Activated CD4-positive, alpha-beta T cell treated with anti-CD3 and anti-CD28 coated beads, Interleukin-2, amount 50 U/mL, for 24 hours (primary cell): ENCODE measurements at places on chromosomes 16 and 17.

DNA sequence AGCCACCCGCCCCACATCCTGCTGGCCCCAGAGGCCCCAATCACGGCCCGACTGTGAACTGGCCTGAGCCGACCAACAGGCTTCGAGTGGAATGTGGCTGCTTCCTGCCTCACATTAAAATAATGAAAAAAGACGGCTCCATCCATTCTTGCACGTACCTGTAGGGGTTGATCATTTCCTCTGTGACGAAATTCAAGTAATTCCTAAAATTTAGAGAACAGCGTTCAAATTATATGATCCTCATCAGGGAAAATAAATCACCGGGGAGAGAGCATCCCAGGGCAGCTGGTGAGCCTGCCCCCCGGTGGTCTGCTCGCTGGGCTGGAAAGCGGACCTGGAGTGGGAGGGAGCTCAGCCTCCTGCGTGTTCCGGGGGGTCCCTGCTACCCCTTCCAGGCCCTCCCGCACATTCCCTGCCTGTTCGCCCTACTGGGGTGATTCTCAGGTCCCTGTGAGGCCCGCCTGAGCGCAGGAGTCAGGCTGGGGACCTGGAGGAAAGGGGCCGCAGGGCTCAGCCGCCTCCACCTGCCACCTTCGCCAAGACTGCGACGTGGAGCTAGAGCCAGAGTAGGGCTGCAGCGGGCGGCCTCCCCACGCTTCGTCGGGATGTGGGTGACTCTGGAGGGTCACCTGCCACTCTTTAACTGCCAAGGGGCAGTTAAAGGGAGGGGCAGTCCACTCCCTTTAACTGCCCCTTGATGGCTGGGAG is 28.9 kb downstream of the SLC7A5 start:
- no peak for DNase-seq

DNA sequence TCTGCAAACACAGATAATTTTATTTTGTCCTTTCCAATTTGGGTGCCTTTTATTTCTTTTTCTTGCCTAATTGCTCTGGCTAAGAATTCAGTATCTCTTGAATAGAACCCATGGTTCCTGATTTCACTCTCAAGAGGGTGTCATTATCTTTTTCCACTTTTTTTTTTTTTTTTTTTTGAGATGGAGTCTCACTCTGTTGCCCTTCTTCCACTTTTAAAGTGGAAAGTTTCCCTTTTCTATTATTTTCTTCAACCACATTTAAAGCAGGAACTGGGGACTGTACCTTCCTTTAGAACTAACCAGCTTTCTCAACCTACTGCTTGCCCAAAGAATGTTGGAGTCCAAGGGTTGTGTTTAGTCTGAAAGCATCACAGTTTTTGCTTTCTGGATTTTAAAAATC is 31.1 kb downstream of the SLFN11 start:
- DNase-seq, result no peak

DNA sequence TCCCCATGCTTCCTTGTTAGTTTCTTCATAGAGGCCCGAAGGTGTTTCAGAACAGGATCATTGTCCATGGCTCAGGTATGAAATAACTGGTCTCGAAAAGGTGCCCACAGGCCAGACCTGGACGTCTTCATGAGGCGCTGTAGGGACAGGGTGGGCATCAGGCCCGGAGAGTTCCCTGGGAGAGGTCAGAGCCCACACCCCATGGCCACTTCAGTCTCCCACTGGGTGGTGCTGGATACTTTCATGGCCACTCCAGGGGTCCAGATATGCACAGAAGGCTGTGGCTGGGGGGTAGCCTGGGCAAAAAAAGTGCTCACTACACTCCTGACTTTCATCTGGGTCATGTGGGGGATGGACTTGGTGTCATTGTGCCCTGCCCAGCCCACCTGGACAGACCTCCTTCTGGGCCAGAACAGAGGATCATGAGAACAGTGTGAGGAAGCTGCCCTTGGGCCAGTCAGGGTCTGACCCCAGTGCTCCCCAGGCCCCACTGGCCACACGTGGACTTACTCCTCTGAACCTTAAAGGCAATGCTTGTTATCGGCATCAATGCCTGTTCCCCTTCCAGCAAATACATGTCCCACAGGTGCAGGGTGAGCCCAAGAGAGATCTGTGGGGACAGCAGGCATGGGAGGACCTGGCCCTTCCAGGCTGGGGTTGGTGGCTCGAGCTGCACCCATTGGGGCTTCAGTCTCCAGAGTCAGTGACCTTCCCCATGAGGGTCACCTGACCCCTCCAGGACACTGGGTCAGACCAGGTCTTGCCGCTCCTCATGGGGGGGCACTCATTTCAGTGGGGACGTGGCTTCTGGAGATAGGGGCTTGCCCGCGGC is 36.9 kb downstream of the LGALS9 start:
- DNase-seq, result no peak

- no peak for DNase-seq
These were observed 478.4 kb downstream of the HS3ST3B1 start for GRCh38 chr17:14779241-14779640.

- no peak for DNase-seq
These were observed 49.6 kb upstream of the PLCG2 start for GRCh38 chr16:81729451-81729850.

DNA sequence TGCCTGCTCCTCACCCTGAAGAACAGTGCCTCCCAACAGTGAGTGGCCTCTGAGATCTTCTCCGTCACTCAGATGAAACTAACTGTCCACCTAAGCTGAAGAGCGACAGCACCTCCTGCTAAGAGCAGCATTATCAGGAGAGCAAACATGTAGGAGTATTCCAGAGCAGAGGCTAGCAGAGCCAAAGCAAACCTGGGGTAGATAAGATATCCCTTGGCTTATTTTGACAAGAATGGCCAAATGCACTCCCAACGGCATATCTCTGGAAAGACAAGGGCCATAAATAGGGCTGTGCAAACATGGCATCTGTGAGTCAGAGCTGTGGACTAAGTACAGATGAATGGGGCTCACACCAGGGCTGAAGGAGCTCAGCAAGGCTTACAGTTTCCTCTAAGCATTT is 96.3 kb downstream of the NDEL1 start:
- DNase-seq, result no peak

- DNase-seq, result no peak
These were observed 10.3 kb downstream of the TOB1 start for GRCh38 chr17:50855708-50856330.

- DNase-seq, result no peak
These were observed 391.2 kb downstream of the MAF start for GRCh38 chr16:79209308-79209707.

DNA sequence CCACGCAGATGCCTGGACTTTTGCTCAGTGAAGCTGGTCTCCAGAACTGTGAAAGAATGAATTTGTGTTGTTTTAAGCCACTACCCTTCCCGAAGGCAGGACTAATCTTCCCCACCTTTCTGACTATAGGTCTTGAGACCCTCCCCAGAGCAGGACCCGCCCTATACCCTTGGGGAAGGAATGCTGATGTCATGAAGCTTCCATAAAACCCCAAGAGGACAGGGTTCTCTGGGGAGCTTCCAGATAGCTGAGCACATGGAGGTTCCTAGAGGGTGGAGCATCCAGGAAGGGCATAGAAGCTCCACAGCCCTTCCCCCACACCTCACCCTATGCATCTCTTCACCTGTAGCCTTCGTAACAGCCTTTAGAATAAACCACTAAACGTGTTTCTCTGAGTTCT is 287.8 kb downstream of the SOX9 start:
- DNase-seq, result no peak

DNA sequence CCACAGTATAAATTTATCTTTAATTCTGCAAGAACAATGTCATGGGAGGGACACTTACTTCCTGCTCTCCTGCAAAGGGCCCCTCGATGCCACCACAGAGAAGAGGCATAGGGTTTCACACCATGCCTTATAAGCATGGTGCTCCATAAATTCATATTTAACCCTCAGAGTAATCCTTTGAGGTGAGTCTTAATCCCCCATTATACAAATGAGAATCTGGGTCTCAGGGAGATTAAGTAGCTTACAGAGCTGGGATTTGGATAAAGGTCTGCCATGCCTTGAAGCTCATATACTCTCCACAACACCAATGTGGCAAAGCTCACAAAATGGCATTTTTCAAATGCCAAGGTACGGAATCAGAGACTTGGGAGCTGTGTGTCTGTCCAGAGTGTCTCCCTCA is 268.5 kb upstream of the CCL2 start:
- DNase-seq, result no peak

DNA sequence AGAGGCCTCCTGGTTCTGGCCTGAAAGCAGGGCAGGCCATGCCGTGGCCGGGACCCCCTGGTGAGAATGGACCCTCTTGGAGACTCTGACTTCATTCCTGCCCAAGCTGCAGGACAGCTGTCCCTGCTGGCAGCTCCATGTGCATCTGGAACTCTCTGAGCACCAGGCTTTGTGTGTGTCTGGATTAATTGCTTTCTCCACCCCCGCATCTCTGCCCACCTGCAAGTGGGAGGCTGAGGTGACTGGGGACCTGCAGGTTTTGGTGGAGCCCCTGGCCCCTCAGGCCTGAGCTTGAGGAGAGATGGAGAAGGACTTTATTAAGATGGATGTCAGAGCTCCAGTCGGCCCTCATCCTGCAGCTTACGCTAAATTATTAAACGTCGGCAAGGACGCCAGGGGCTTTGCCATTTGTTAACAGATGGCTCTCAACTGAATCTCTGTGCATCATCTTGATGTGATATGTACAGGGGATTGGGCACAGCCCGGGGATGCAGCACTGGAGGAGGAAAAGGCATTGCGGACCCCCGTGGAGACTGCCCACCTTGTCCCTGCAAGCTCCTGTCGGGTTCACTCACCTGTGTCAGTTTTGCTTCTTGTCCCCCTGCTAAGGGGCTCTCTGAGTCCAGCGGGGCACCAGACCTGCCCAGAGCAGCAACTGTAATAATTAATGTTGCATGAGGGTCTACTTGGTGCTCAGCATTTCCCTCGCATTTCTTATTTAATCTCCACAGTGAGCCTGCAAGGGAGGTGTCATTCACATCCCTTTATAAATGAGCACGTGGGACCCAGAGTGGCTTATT is 154.1 kb upstream of the RPL38 start:
- no peak for DNase-seq

DNA sequence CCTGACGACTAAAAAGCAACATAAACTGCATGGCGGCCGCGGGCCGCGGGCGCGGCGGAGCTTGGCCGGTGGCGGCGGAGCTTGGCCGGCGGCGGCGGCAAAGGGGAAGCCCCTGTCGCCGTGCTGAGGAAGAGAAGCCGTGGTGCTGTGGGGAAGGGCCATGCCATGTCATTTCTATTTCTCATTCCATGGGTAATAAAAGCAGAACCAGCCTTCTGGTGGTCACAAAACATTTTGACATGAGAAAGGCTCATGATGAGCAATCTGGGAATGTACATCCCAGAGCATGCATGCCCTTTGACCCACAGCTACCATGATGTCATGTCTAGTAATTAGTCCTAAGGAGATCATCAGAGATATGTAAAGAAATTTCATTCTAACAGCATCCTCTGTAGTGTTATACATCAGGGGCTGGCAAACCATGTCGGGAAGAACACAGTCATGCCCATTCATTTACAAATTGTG is 23.9 kb upstream of the HEATR6 start:
- DNase-seq, result peak; percentile 9

DNA sequence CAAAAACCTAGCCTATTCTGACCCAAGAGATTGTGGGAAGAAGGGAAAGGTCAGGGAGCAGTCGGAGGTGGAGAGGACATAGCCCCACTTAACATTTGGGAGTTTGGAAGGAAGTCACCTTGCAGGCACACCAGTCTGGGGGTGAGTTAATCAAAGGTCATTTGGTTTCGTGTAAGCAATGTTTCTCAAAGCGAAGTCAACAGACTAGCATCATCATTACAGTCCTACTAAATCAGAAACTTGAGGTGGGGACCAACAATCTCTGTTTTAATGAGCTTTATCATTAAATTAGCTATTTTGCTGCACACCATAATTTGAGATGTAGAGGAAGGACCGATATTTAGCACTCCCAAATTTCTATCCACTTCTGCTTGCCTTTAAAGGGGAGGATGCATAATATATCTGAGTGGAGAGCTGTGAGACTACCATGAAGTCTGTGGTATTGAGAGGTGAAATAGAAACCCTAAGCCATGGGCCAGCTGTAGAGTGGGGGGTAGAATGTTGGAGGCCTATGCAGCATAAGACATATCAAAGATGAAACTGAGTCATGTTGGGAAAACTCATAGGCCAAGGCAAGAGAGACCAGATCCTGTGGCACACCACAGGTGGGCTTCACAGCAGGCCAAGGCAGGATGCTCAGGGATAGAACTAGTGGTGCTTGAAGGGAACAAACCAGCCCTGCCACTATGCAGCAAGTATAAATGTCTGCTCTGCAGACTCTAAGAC is 141.7 kb upstream of the ANKFN1 start:
- DNase-seq, result no peak

DNA sequence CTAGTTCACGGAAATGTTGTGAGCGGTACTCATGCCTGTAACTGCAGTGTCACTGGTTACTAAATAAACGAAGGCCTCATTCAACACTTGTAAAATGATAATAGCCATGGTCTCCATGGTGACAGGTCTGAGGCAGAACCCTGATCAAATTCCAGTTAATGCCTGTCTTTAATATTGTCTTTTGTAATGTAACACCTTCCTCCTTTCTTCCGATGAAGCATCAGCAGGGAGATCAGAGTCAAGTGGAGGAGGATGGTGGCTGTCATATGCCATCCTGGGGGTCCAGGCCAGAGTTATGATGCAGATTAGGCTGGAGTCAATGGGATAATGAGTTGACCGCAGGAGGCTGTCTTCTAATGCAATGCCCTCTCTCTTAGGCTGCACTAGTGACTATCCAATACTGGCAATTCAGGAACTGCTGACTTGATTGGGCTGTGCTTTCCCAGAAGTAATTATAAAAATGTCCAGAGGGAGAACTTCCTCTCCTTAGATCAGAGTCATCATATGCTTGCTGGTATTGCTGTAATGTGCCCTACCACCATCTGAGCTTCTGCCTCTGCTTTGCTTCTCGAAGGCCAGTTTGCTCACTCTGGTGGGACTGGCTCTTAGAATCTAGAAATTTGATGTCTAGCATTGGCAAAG is 419.1 kb downstream of the CA10 start:
- no peak for DNase-seq

GRCh38 chr16:6493555-6493954 is 839.1 kb upstream of the RBFOX1 start:
- no peak for DNase-seq

- DNase-seq, result no peak
These were observed 3.2 kb upstream of the IL17C start for GRCh38 chr16:88634994-88635670.

- DNase-seq, result no peak
These were observed 102.7 kb downstream of the METRNL start for GRCh38 chr17:83181991-83182619.

DNA sequence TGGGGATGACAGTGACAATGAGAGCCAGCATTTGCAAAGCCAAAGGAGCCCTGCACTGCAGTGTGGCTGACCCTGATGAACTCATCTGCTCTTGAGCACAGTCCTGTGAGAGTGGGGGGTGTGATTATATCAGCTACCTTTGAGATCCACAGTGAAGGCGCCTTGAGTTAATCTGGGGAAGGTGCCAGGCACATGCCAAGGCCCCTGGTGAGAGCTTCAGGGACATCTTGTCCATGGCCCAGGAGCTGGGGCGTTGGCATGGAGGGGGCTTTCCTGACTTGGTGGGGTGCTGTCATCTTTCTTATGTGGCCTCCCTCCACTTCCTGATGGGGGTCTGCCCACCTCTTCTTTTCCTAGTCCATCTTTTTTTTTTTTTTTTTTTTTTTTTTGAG is 86.5 kb downstream of the SNX29 start:
- no peak for DNase-seq
